ENCODE measurements at places on chromosomes 11 and 22.
A peak's percentile ranks its signal among the peaks of the same experiment; 100 is the strongest.

DNA sequence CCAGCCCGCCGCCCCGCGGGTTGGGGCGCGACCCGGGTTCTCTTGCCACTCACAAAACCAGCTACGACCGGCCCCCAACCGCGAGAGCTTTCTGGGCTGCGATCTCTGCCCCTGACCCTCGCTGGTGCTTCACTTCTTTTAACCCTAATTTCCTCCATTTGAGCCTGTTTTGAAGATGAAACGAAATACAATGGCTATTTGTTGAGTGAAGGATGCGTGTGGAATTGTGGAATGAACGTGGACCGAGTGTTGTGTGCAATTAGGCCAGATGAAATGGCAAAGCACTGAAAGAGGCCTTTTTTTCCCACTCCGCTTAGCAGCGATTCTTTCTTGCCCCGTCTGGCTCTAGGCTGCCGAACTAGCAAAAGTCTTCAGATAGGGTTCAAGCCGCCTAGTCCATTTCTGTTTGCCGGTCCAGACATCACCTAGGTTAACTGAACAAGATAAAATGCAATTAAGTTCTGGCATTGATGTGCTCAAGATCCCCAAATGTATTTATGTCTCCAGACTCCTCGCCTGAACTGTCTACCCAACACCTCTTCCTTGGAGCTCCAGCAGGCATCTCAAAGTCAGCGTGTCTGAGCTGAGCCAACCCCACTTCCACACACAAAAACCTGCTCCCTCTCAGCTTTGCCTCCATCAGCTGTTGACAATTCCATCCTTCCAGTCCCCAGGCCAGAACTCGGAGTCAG lies 471 bp upstream of the TMEM184B start:
- DNase-seq, result no peak

DNA sequence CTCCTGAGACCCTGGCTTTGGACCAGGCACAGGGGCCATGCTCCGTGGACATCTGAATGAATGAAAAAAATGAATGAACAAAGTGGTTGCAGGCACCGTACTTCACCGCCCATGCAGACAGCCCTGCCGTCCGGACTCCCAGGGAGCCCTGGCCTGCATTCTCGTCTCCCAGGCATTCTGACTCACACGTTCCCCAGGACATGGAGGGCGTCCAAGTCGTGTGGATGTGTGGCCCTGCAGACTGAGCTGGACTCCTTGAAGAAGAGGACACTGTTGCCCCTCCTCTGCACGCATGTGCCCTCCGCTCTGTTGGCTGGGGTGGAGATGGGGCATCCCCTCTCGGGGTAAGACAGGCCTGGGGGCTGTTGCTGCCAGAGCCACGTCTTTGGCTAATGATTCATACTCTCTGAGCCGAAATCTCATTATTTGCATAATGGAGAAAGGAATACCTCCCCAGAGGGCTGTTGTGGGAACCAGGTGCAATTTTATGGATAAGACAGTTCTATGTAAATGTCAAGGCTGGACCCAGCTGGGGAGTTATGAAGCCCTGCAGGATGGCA lies 49.7 kb downstream of the RTL6 start:
- DNase-seq, result peak; percentile 65

DNA sequence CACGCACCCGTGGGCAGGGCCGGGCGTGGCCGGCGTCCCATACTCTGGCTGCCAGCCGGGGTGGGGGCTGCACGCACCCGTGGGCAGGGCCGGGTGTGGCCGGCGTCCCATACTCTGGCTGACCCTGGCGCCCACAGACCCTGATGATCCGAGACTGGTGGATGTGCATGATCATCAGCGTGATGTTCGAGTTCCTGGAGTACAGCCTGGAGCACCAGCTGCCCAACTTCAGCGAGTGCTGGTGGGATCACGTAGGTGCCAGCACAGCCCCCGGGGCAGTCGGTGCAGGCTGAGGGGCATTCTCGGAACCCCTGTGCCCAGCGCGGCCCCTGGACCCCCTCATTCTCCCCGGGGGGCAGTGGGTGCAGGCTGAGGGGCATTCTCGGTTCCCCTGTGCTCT lies 19.0 kb downstream of the RNH1 start:
- no peak for DNase-seq

GRCh38 chr11:12818333-12819015 lies 144.3 kb downstream of the TEAD1 start:
- DNase-seq, result no peak

DNA sequence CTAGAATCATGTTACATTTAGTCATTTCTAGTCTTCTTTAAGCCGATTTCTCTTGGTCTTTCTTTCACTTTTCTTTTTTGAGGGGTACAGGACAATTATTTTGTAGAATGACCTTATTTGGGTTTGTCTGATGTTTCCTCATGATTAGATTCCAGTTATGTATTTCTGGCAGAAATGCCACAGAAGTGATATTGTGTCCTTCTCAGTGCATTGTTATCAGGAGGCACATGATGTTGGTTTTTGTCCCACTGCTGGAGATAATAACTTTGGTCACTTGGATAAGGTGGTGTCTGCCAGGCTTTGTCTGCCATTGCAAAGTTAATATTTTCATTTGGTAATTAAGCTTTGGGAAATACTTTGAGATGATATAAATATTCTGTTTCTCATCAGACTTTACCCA lies 100.3 kb downstream of the RRM1 start:
- no peak for DNase-seq

GRCh38 chr11:122337704-122338103 lies 221.7 kb upstream of the BLID start:
- no peak for DNase-seq

GRCh38 chr22:20946080-20946986 lies 20.7 kb upstream of the AIFM3 start:
- no peak for DNase-seq

- DNase-seq, result no peak
Observed at GRCh38 chr11:34345991-34346480, 11.8 kb downstream of the ABTB2 start.

DNA sequence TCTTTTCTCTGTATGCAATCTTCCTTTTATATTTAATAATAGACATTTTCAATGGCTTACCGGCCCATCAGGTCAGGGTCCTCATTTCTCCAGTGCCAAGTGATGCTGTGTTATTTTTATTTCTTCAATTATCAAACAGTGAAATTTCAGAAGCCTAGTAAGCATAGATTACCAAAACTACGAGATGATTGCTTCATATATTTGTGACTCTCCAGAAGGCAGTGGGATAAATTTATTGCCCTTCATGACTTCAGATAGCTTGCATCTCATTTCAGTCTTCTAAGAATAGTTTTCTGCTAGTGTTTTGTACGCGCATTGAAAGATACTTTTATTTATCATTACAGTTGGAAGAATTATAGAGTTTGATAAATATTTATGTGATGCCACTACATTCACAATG lies 139.6 kb downstream of the FAT3 start:
- no peak for DNase-seq
